Stimulated activated CD8-positive, alpha-beta memory T cell treated with anti-CD3 and anti-CD28 coated beads, Interleukin-15, amount 100 ng/mL, for 24 hours (primary cell): ENCODE measurements at places on chromosomes 11 and 22.

GRCh38 chr11:126840201-126840886, 160.2 kb downstream of the KIRREL3 start:
- DNase-seq: no peak

DNA sequence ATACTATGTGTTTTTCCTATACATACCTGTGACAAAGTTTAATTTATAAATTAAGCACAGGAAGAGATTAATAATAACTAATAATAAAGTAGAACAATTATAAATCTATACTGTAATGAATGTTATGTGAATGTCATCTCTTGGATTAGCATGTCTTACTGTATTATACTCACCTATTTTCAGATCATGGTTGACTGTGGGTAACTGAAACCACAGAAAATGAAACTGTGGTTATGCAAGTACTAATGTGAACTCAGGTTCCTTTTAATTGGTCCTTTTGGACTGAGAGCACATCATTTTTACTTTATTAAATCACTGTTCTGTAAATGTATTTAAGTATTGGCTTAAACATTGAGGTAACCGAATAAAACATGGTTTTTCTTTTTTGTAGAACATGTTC, 108.8 kb downstream of the PPP6R3 start:
- no peak for DNase-seq

DNA sequence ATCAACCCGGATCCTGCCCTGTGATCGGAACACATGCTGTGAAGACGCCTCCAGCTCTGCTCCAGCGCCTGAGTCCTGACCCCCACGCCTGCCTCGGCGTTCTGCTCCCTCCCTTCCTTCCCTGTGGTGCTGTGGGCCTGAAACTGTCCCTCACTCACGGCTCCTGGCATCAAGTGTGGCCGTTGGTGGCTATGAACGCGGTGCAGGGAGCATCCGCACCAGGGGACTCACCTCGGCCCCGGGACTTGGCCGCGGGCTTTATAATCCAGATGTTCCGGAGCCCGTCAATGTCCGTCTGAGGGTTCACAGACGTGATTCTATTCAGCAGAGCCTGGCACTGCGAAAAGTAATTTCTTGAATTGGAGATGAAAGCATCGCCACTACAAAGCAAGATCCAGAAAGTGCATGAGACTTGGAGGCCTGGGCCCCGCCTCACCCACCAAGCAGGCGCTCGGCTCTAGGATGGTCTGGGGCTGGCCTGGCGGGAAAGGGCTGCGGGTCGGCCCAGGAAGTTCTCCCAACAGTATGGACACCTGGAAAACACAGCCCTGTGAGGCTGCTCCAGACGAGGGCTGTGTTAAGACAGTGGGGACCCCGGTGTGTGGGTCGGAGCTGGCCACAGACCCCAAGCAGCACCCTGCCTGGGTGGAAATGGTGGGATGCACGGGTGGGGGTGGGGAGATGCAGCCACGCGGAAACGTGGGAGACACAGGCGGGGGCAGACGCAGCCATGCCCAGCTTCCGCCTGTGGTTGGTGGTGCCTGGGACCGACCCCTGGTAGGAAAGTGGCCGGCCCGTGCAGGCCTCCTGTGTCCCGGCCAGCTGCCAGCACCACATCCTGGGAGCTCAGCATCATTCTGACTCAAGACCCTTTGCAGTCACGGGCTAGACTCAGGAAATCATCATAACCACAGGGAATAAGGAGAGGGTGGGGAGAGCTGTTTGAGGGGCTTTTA, 21.8 kb upstream of the IL17REL start:
- DNase-seq: no peak

DNA sequence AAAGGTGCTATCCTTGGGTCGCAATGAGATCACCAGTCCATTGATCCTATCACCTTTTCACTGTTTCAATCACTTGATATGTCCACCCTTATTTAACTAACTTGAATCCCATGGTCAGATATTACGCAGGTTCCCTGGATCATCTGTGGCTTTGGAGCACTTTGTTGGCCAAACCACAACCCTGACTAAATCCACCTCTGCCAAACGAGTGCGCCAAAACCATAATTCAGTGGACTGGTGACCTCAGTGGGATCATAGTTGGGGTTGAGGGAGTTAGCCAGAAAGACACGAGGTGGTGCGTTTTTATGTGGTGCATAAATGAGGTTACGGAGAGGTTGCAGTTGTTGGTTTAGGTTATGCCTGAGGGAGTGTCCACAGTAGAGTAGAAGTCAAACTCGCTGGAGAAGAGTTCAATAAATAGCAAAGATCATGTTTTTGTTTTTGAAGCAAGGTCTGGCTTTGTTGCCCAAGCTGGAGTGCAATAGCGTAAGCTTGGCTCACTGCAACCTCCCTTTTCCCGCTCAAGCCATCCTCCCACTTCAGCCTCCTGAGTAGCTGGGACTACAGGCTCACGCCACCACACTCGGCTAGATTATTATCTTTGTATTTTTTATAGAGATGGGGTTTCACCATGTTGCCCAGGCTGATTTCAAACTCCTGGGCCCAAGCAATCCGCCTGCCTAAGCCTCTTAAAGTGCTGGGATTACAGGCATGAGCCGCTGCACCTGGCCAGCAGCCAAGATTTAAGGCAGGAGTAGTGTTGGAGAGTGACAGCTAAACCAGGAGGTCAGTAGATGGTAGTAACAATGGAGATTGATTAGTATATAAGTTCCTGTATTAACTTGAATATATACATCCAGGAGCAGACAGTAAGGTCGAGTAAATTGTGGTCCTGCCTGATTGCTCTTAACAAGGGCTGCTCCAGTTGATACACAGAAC, 4.5 kb downstream of the FOXR1 start:
- no peak for DNase-seq

DNA sequence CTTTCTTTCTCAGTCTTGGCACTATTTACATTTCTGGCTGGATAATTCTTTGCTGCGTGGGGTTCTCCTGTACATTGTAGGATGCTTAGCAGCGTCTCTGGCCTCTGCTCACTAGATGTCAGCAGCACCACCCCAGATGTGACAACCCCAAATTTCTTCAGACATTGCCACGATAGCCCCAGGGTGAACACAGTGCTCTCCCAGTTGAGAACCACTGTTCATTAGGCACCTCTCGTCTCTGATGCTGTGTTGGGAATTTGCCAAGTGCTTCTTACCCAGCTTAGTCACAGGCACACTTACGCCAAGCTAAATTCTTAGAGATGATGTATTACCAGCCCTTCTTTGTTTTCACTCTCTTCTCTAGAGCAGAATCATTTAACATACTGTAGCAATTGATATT, 9.4 kb downstream of the TRIM6 start:
- DNase-seq: no peak

- no peak for DNase-seq
These were observed 2.7 kb downstream of the FEN1 start for GRCh38 chr11:61795459-61795858.

DNA sequence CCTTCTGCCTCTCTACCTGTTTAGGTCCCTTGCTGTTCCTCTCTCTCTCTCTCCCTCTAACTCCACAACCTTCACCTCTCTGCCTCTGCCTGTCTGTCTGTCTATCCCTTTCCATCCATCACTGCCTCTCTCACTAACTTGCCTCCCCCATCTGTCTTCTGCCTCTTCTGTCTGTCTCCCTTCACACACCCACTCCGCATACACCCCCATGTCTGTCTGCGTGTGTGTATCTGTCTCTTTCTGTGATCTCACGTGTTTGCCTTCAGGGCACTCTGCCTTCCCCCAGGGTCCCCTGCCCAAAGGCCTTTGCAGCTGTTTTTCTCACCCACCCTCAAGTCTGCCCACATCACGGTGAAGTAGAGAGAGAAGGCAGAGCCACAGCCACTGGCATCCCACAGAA, 7.9 kb downstream of the RTN4RL2 start:
- no peak for DNase-seq

- no peak for DNase-seq
These were observed 215.0 kb downstream of the ST3GAL4 start for GRCh38 chr11:126570489-126570888.

DNA sequence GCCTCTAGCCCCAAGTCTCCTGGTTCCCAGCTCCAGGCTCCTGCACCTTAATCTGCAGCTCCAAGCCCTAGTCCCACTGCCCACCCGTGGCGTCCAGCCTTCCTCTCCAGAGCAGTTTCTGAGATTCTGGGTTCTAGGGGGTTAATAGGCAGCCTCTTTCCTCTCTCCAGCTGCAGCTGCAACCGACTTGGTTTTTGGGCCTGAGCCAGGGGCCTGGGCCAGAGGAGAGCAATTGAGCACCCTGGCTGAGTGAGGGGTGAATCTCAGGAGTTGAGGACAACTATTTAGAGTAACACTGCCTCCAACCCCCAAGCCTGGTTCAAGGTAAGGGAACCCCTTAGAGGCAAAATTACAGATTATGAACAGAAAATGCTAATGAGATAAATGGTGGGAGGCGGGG, 9.0 kb upstream of the CHRM1 start:
- DNase-seq: no peak

DNA sequence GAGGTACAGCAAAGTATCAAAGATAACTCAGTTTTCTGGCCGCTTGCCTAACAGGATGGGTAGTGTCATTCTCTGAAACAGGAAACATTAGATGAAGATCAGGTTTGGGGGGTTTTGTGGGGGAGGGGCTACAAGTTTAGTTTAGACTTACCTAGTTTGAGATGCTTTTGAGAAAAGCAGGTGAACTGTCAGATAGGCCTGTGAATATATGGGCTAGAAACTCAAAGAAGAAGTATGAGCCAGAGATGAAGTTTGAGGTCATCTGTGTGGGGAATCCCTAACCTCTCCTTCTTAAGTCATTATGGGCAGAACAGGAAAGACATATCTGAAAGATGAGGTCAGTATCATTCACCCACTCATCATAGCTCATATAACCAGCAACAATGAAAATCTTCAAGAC, 11.9 kb downstream of the HOATZ start:
- DNase-seq: no peak

- DNase-seq: no peak
These were observed 19.0 kb downstream of the TENM4 start for GRCh38 chr11:79421820-79422219.

DNA sequence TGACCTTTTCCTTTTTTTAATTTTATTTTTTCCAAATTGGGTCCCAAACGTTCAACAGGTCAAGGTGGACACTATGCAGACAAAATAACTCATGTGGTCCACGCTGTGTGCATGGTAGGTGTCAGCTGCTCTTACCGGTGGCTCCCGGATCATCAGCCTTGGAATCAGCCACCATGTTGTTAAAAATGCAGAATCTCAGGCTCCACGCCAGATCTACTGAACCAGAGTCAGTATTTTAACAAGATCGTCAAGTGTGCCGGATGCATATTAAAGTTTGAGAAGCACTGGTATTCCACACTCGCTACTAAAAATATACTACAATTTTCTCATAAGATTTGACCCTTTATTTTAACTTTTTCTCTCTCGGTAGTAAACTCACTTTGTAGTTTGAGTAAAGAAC, 553 bp upstream of the LDLRAD3 start:
- DNase-seq: no peak

GRCh38 chr22:20111045-20111688, 4.7 kb upstream of the RANBP1 start:
- no peak for DNase-seq

DNA sequence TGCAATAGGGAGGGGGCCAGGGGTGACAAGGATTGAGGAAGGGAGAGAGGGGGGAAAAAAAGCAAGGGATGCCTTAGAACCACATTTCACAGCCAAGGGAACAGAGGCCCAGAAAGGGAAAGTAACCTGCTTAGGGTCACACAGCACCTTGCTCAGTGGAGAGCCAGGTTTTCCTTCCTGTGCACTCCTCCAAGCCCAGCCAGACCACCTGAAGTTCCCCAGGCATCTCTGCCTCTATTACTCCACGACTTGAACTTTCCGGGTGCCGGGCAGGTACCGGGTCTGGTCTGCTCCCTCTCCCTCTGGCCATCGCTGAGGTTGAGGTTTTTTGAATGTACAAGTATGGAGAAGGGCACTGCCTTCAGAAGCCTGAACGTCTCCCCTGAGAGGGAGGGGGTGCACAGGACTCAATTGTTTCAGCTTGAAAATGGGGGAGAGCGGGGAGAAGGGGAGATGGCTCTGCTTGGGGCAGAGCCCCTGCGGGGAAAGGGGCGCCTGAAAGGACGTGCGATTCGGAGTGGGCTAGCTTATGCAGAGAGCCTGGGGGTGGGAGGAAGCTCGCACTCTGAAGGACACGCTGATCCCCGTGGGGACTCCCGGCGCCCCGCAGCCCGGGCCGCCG, 516 bp upstream of the SERPINH1 start:
- DNase-seq: no peak

DNA sequence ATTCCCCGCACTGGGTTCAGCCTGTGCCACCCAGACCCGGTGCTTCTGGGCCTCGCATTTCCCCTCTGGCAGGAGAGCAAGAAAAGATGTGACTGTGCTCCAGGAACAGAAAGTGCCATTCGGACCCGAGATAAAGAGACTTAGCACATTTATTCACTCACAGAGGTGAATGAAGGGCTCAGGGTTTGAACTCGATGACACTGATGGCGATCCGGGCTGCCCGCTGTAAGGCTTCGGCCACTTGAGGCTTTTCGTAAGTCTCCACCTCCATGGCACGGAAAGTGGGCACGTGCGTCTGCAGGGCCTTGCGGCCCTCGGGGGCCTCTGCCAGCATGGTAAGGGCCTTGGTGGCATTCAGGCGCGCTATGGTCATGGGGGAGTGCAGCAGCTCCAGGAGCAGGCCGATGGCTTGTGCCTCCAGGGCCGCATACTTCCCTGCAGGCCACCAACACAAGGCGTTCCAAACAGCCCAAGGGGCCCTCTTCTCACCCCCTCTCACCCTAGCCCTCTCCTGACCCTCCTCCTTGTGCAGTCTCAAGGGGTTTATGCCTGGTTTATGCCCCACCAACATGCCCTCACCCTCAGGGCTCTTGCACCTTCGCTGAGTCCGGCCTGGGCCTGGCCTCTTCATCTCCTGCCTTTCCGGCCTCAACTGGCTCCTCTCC, 10.9 kb upstream of the GNAZ start:
- DNase-seq: no peak

DNA sequence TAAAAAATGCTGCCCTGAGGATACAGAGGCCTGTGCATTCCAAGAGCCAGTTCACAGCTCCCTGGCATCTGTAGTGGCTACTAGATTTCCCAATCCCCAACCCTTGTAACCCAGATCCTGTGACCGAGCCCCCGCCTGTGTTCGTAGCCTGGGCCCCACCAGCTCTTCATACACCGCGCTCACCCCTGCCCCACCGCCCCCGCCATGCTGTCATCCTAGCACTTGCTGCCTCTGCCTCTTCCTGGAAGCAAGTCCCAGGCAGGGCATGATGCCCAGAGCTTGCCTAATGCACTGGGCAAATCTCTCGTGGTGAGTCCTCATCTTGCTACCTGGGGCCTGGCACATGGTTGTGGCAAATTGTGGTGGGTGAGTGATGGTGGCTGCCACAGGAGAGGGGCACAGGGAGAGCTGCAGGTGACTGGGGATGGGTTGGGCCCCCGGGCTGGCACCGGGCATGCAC, 7.1 kb downstream of the MGAT3 start:
- no peak for DNase-seq

- DNase-seq: no peak
These were observed 27.2 kb downstream of the GNB1L start for GRCh38 chr22:19827341-19828034.

GRCh38 chr11:77127920-77128691, at the start of gene MYO7A:
MYO7A (plus strand) TSS chr11:77128246; CDS start chr11:77130635, 2,389 bp downstream.
- no peak for DNase-seq

GRCh38 chr11:29985248-29985647, 31.6 kb downstream of the KCNA4 start:
- no peak for DNase-seq
